Pericardium fibroblast (primary cell): ENCODE measurements at places on chromosomes 13 and 19. TPM values are rescaled to one million over a fixed set of nuclear protein-coding genes. Genes with fewer than 3 reads are reported as not detected.

The ZNF780A gene
- total RNA-seq, result 8.3 and 15.3 TPM in 2 replicates

The SLC10A2 gene
- total RNA-seq, result not detected in 2 replicates

The KLF1 gene
- not detected in 2 replicates for total RNA-seq

The GAS6 gene
- total RNA-seq, result 133 and 252 TPM in 2 replicates

The IGFL4 gene
- total RNA-seq, result not detected in 2 replicates

The C1QTNF9 gene
- not detected in 2 replicates for total RNA-seq

The EXOC3L2 gene
- 1.0 and 2.0 TPM in 2 replicates for total RNA-seq
